Placental epithelial cell (primary cell): ENCODE measurements at places on chromosomes 13 and 19. TPM values are rescaled to one million over a fixed set of nuclear protein-coding genes. Genes with fewer than 3 reads are reported as not detected.

The GPR32 gene
- total RNA-seq, result not detected in 2 replicates

The SLITRK6 gene
- 155 and 272 TPM in 2 replicates for total RNA-seq

The DLEU7 gene
- total RNA-seq, result not detected in 2 replicates

The ZNF132 gene
- 12.6 and 14.6 TPM in 2 replicates for total RNA-seq

The LGALS14 gene
- not detected in 2 replicates for total RNA-seq

The NR2F6 gene
- total RNA-seq, result 66.0 and 74.2 TPM in 2 replicates

The STOML3 gene
- not detected in 2 replicates for total RNA-seq

The CEACAM7 gene
- total RNA-seq, result not detected in 2 replicates

The CBARP gene
- 1.6 and 3.5 TPM in 2 replicates for total RNA-seq

The CPB2 gene
- 1.6 TPM in 1 of 2 replicates, not detected in the other for total RNA-seq

The ZNF578 gene
- total RNA-seq, result 3.4 and 6.3 TPM in 2 replicates

The C19orf81 gene
- total RNA-seq, result not detected in 2 replicates

The ELSPBP1 gene
- total RNA-seq, result not detected in 2 replicates

The TMEM91 gene
- total RNA-seq, result 3.4 and 12.2 TPM in 2 replicates

The NCR1 gene
- total RNA-seq, result not detected in 2 replicates

The TMIGD2 gene
- total RNA-seq, result not detected in 2 replicates

The MEF2B gene
- total RNA-seq, result 0.39 TPM in 1 of 2 replicates, not detected in the other

The RNF17 gene
- total RNA-seq, result not detected in 2 replicates

The TMEM86B gene
- 3.9 TPM in 2 replicates for total RNA-seq

The SELENOV gene
- total RNA-seq, result not detected in 2 replicates

The OR10H1 gene
- not detected in 2 replicates for total RNA-seq
